ENCODE measurements at places on chromosomes 11 and 22. TPM values are rescaled to one million over a fixed set of nuclear protein-coding genes. Genes with fewer than 3 reads are reported as not detected.

The DAGLA gene
- total RNA-seq, result 9.4 TPM

The MIOX gene
- not detected for total RNA-seq

The TMPRSS13 gene
- total RNA-seq, result 53.1 TPM

The OR5B2 gene
- not detected for total RNA-seq

The PGA5 gene
- total RNA-seq, result not detected

The CHRNA10 gene
- 3.9 TPM for total RNA-seq

The TLCD5 gene
- total RNA-seq, result 11.8 TPM

The SOX10 gene
- not detected for total RNA-seq

The PVALB gene
- not detected for total RNA-seq

The C22orf15 gene
- total RNA-seq, result not detected

The TNKS1BP1 gene
- total RNA-seq, result 120 TPM

The MYOD1 gene
- total RNA-seq, result not detected

The BAIAP2L2 gene
- total RNA-seq, result 4.9 TPM

The GRIA4 gene
- total RNA-seq, result not detected

The OR6A2 gene
- not detected for total RNA-seq

The SAC3D1 gene
- 21.2 TPM for total RNA-seq

The CEP126 gene
- 4.6 TPM for total RNA-seq

The SULT4A1 gene
- not detected for total RNA-seq

The MCM5 gene
- 99.6 TPM for total RNA-seq

The LDLRAD3 gene
- total RNA-seq, result 11.8 TPM

The RIMBP3B gene
- total RNA-seq, result not detected

The EXPH5 gene
- total RNA-seq, result 18.1 TPM

The VSIG10L2 gene
- not detected for total RNA-seq

The OR10A2 gene
- not detected for total RNA-seq

The SPTBN2 gene
- 45.0 TPM for total RNA-seq

The MMP8 gene
- not detected for total RNA-seq

The NLRX1 gene
- 8.0 TPM for total RNA-seq

All from Caco-2 (cell line).